Upper lobe of left lung (tissue), 6 donors: ENCODE measurements at places on chromosomes 3 and 15. TPM values are rescaled to one million over a fixed set of nuclear protein-coding genes. Genes with fewer than 3 reads are reported as not detected.

Gene PPP1R14D
- not detected for total RNA-seq

Gene CPA3
- total RNA-seq = 61.5 TPM

DNA sequence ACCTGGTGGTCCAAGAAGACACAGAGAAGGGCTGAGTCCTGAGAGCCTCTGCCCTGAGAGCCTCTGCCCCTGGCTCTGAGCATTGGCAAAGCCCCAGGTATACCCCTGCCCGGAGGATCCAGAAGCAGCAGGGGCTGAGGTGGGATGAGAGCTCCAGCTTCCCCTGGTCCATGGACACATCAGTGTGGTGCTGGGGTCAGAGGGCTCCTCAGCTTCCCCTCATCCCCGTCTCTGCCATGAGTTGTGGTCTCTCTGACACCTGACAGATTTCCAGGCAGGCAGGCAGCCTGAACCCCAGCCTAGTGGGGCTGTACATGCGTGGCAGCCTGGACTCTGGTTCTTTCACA, 3.5 kb upstream of the KLF15 start:
- peak; percentile 14 for DNase-seq

GRCh38 chr15:61227269-61227949, 1.7 kb downstream of the RORA start:
- no peak for DNase-seq

DNA sequence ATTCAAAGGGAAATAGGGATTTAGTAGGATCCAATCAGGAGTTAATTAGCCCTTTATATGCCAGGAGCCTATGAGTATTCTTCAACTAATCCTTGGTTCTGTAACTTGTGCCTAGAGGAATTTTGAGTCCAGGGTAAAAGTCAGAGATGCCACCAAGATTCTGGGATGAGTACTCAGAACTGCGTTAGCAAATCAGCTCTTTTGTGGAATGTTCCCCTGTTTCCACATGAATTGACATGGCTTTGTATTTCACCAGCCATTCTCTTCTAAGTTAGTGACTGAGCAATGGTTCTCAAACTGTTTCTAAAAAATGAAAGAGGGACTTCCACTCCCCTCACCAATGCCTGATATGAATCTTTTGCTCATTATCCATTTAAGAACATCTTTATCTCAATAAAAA, 508.7 kb downstream of the SOX2 start:
- DNase-seq = no peak

GRCh38 chr15:63439536-63440264, 58.1 kb upstream of the CA12 start:
- DNase-seq = no peak
